ENCODE measurements at places on chromosomes 5 and 9. TPM values are rescaled to one million over a fixed set of nuclear protein-coding genes. Genes with fewer than 3 reads are reported as not detected.

The PBX3 gene
- total RNA-seq = 4.6 TPM

The PDCD1LG2 gene
- 0.51 TPM for total RNA-seq

The ERMP1 gene
- 16.6 TPM for total RNA-seq

The PHAX gene
- 26.6 TPM for total RNA-seq

The IFNB1 gene
- not detected for total RNA-seq

The TRPM6 gene
- total RNA-seq = 0.26 TPM

The PCDHAC1 gene
- total RNA-seq = 0.13 TPM

The CCL28 gene
- total RNA-seq = 2.1 TPM

The F2RL2 gene
- 0.25 TPM for total RNA-seq

The SLC6A19 gene
- not detected for total RNA-seq

The DAB2 gene
- 222 TPM for total RNA-seq

GRCh38 chr9:98097836-98098235 lies 21.2 kb downstream of the TRIM14 start:
- DNase-seq = no peak

DNA sequence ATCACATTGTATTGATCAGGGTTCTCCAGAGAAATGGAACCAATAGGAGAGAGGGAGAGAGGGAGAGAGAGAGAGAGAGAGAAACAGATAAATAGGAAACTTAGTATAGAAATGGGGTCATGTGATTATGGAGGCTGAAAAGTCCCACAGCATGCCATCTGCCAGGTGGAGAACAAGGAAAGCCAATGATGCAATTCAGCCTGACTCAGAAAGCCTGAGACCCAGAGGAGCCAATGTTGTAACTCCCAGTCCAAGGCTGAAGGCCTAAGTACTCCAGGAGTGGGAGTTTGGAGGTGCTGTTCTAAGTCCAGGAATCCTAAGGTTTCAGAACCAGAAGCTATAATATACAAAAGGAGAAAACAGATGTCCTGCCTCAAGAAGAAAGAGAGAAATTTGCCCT lies 48.4 kb upstream of the ISOC1 start:
- DNase-seq = no peak

GRCh38 chr5:96870094-96871026 lies 5.9 kb upstream of the ERAP2 start:
- DNase-seq = no peak

- DNase-seq = peak; percentile 72
Observed at GRCh38 chr9:21831841-21832509, 29.5 kb downstream of the MTAP start.

DNA sequence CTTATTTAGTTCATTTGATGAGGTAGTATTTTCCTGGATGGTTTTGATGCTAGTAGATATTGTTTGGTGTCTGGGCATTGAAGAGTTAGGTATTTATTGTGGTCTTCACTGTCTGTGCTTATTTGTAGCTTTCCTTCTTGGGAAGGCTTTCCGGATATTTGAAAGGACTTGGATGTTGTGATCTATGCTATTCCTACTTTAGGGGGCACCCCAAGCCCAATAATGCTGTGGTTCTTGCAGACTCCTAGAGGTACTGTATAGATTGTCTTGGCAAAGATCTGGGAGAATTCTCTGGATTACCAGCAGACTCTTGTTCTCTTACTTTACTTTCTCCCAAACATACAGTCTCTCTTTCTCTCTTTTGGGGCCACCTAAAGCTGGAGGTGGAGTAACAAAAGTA lies 315.7 kb downstream of the MAT2B start:
- no peak for DNase-seq

- no peak for DNase-seq
Observed at GRCh38 chr9:133581513-133582343, 27.5 kb downstream of the FAM163B start.

- DNase-seq = no peak
Observed at GRCh38 chr5:9104571-9105339, 441.1 kb downstream of the SEMA5A start.

GRCh38 chr9:84781458-84781857 lies 111.9 kb downstream of the NTRK2 start:
- no peak for DNase-seq

DNA sequence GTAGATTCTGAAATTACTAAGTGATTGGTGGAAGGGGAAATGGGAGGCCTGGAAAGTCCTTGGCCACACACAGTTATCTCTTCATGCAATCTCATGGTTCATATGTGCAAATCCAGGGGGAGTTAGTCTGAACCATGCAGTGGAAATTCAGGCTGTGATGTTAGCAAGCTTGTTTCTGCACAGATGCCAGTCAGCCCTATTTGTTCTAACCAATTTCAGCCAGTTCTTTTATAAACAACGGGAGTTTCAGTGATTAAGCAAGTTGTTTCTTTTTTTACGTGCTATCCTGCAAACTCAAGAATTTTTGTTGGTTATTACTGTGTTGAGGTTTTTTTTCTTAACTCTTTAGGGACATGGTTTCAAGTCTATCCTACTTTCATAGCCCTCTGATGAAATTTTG lies 298.0 kb downstream of the FER start:
- no peak for DNase-seq

- DNase-seq = no peak
Observed at GRCh38 chr5:164713682-164714081, 1208.3 kb downstream of the MAT2B start.

DNA sequence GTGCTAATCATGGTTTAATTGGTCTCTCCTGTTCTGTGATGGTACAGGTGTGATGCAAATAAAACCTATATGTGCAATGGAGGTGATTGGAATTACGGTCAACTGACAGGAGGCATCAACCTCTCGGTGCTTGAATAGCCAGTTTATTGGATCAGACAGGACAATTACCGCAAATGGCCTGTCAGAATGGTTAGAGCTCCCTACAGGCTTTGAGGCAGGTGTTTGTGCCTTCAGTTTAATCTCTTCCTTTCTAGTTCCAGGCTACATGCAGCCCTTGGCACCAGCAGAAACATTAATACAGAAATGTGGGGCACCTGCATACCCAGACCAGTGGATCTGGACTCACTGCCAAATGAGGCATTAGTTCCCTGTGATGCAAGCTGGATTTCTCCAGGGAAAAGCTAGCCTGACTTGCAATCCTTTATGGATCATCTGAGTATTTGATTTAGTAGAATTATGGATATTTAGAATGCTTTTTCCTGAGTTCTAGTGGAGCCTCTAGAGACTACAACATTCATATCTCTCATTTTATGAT lies 128.6 kb downstream of the MAT2B start:
- no peak for DNase-seq

GRCh38 chr9:1047591-1048230 lies 2.4 kb upstream of the DMRT2 start:
- DNase-seq = no peak

GRCh38 chr5:37047947-37048346 lies 171.4 kb downstream of the NIPBL start:
- DNase-seq = no peak

DNA sequence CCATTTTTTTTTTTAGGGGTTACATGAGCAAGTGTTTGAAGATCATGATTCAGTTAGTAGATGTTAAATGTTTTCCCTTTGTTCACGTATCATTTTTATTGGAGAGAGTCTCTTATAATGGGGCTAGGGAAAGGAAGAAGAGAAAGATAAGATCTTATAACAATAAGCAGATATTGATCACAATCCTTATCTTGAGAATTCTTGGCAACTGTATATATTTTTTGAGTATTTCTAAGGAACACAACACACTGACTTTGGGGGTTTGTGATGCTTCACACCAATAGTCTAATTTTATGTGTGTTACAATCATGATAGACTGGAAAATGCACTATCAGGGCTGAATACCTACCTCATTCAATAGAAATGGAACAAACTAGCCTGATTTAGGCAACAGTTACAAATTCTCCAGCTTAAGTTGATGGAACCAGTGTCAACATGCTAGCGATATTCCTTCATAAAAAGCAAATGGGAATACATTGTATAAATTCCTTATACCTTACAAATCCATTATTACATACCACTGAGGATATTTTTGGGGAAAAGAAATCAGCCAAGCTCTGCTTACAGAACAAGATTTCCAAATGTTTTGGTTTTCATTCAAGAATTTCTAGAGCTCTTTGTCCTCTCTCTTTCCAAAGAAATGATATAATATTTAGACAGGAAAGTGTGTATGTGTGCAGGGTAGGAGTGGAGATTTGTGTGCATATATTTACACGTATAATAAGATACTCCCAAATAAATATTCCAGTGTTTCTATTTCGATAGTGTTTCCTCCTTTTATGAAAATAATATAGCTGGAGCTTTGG lies 41.5 kb downstream of the SVEP1 start:
- no peak for DNase-seq

- peak; percentile 47 for DNase-seq
Observed at GRCh38 chr9:18466101-18466500, 7.9 kb upstream of the ADAMTSL1 start.

- DNase-seq = no peak
Observed at GRCh38 chr9:108511307-108511706, 344.5 kb downstream of the ACTL7B start.

- no peak for DNase-seq
Observed at GRCh38 chr5:76556511-76557221, 66.5 kb downstream of the F2RL2 start.

DNA sequence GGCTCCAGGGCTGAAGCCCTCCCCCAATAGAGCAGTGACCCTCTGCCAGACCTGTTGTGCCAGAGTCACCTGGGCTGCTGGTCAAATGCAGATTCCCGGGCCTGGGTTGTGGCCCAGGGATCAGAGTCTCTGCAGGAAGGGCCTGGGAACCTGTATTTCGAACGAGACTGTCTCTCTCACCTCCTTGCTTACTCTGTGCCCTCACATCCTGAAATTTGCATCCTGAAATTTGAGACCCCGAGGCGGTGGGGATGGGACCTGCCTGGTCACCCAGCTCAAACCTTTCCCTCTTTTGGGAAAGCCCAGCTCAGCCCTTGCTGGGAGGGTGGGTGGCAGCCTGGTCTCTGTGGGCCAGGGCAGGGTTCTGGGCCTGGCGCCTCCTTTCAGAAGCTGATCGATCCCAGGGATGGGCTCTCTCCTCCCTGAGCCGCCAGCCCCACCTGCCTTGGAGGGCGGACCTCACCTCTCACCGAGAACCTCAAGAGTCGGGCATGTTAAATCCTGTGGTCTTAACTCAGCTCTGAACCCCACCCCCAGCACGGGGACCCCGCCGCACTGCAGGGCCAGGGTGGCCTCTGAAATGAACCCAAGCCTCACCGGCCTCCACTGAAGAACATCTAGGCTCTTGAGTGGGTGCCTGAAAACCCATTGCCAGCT lies 44.0 kb upstream of the IER5L start:
- no peak for DNase-seq

DNA sequence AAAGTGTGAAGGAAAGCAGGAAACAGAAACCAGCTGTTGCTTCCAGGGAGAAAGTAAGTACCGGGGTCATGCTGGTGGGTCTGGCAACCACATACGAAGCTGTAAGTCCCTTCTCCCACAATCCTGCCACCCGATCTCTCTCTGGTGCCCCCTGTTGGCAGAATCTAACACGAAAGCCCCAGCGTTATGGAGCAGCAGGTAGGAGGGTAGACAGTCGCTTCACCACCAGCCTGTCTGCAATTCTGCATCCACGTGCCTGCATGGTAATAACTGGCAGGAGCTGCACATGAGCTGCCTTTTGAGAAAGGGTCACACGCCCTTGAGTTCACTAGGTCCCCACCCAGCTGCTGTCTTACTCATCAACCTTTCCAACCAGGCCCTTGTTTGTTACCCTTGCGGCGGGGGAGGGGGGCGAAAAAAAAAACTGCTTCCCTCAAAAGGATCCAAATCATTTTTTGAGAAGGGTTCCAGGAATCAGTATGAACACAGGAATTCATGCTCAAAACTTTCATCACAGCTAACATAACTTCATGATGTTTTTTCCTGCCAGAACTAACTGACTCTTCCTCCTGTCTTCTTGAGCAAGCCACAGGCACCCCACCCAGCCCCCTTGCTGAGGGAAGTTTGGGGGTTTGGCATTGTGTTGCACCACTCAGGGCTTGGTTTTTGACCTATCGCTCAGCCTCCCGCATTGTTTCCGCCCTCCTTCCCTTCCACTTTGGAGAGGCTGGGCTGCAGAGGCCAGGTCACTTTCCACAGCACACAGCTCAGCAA lies 19.6 kb upstream of the TMEM252 start:
- DNase-seq = peak; percentile 96

- DNase-seq = peak; percentile 12
Observed at GRCh38 chr9:135126451-135127187, 39.2 kb downstream of the OLFM1 start.

GRCh38 chr9:72800328-72800994 lies 152.4 kb downstream of the ALDH1A1 start:
- no peak for DNase-seq

DNA sequence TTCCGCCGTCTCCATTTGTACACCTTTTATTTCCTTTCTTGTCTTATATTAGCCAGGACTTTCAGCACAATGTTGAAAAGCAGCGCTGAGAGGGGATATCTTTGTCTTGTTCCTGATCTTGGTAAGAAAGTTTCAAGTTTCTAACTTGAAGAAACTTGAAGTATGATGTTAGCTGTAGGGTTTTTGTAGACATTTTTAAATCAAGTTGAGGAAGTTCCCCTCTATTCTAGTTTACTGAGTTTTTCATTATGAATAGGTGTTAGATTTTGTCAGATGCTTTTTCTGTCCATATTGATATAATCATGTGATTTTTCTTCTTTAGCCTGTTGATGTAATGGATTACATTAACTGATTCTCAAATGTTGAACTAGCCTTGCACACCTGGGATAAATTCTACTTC lies 425.7 kb downstream of the PIK3R1 start:
- DNase-seq = no peak

DNA sequence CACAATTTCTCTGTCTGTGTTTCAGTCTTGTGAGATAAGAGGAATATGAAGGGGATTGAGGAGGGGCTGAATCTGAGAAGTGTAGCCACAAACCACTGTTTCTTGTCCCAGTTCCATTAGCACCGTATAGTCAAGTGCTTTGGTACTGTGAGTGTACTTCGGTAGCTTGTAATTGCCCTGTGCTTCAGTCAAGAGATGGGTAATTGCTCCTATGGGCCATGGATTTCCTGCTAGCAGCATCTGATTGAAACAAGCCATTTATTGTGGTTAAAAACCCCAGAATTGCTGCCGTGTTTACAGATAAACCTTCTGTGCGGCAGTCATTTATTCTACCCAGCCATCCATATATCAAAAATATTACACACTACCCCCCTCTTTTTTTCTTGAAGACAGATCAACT lies 98.6 kb downstream of the MAT2B start:
- DNase-seq = no peak

- no peak for DNase-seq
Observed at GRCh38 chr9:30116673-30117217, 2267.7 kb upstream of the ACO1 start.
